HTR-8/SVneo (cell line): ENCODE measurements at places on chromosomes 1 and 21.
A peak's percentile ranks its signal among the peaks of the same experiment; 100 is the strongest.

DNA sequence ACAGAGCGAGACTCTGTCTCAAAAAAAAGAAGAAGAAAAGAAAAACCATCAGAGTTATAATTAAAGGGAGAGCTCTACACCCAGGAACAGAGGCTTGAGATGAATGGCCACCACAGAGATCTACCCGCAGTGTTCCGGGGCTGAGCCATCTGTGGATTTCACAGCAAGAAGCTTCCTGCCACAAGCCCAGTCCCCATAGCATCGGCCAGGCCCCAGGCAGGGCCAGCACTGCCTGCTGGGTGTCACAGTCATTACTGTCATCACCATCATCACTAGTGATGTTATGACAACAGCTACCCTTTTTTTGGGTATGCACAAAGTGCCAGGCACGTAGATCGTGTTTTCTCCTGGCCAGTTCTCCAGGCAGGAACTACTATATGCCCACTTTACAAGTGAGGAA, 111.6 kb upstream of the VAMP3 start:
- no peak for DNase-seq

- no peak for DNase-seq
Measured at GRCh38 chr1:229388897-229389580, 44.9 kb downstream of the ACTA1 start.

GRCh38 chr1:155079487-155080311, 1.1 kb downstream of the EFNA3 start:
- no peak for DNase-seq

GRCh38 chr1:151579436-151580225, 32.2 kb upstream of the SNX27 start:
- no peak for DNase-seq

GRCh38 chr1:233951804-233952203, 47.3 kb downstream of the SLC35F3 start:
- DNase-seq: no peak

- DNase-seq: peak; percentile 44
Measured at GRCh38 chr1:192951691-192952460, 107.3 kb downstream of the UCHL5 start.

GRCh38 chr1:4305526-4306301, 348.7 kb upstream of the AJAP1 start:
- no peak for DNase-seq

DNA sequence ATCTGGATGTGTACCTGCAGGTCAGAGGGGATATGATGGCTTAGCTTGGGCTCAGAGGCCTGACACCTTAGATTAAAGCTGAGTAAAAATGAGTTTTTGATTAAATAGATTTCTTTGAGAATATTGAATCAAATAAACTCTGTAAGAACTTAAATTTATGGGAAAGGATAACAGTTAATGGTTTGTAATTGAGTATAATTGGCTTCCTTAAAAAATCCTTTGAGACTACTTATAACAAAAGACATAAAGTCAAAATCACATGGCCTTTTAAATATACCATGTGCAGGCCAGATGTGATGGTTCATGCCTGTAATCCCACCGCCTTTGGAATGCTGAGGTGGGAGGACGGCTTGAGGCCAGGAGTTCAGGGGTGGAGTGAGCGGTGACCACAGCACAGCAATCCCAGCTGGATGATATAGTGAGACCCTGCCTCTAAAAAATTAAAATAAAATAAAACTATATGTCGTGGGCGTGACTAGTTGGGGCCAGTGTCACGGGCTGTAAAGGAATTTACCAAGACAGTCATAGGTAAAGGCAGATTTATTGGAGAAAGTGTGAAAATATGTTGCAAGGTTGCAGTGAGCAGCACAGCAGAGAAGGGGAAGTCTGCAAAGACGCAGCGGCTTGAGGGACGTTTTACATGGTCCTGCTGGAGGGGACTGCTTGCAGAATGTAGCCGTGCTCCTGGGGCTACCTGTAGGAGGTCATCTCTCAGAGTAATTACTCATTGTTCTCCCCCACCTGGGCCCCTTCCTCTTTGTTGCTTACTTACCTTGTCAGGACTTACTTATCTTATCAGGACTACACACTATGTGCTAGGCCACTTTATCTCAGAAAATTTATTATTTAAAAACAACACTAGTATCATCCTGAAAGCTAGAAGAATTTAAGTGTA, 122.3 kb downstream of the ZMYM4 start:
- no peak for DNase-seq

DNA sequence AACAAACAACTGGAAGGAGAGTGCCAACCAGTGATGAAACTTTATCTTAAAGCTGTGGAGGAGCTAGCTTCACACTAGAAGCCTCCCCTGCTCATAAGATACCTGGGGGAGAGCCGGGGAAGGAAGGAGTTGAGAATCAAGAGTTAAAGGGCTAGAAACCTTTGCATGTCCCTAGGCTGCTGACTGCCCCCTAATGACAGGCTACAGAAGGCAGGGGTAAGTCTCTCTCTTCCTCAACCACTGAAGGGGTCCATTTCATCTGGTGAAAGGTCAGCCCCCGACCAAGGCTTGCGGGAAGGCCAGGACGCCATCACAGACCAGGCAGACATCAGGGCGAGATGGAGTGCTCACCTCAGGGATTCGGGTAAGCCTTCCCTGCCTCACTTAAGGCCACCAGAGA, 65.6 kb upstream of the GRHL3 start:
- DNase-seq: no peak

DNA sequence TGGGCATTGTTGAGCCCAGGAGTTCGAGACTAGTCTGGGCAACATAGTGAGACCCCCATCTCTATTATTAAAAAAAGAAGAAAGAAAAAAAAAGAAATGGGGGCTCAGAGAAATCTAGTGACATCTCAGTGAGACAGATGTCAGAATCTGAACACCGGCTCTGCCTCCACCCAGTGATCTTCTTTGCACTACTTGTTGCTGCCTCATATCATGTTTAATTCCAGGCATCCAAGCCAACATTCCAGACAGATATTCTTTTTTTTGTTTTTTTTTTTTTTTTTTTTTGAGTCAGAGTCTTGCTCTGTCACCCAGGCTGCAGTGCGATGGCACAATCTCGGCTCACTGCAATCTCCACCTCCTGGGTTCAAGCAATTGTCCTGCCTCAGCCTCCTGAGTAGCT, 5.0 kb upstream of the ARL8A start:
- no peak for DNase-seq

GRCh38 chr1:87939444-87939843, 610.8 kb downstream of the LMO4 start:
- no peak for DNase-seq

DNA sequence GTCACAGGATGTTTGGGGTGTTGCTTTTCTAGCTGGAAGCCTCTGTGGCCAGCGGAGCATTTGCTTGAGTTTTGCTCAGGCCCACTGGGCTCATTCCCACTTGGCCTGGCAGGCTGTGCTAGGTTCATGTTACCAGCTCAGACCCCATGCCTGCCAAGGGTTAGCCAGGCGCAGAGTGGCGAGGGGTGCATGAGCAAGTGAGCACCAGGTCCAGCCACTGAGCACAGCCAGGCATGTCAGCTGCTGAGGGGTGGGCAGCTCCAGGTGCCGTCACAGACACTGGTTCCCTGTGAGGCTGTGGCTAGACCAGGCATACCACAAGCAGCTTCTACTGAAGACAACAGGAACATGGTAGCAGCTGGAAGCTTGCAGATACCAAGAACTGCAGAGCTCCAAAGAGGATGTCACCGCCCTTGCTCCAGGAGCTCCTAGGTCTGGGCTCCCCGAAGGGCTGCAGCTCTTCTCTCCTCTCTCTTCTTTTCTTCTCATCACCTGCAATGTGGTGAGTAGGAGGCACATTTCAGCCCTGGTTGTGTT, 52.0 kb upstream of the CYYR1 start:
- DNase-seq: no peak

DNA sequence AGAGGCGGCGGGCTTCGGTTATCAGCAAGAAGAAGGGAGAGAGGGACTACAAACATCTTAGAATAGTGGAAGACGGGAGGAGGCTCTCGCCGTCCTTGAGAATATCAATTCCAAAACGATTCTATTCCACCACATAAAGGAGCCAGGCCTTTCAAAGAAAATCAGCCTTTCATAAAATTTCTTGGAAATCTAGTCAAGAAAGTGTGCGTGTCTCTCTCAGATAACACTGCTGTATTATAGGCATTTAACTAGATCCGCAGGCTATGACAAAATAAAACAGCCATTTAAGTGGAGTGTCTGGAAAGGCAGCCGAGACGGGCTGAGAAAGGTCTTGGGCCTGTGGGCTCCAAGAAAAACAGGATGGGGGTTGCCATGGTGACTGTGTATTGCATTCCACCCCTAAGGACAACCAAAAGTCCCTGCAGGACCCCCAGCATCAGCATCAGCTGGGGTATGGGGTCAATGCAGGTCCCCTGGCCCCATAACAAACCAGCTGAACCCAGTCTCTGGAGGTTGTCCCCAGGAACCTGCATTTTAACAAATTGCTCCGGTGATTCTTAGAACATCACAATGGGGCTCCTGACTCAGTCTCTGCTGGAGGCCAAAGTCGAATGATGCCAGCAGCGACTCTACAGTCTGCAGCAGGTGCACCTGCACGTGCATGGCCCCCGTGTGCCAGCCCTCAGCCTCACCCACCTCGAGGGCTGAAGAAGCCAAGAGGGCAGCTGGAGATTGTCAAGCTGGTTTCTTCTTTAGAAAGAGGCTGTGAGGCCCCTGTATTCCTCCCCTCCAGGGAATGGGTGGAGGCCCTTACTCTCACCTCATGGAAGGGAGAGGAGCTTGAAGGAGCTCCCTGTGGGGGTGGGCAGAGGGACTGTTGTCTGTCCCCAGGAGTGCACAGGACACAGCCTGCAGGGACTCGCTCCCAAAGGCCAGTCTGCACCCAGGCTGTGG, 287.4 kb downstream of the NPHP4 start:
- no peak for DNase-seq

- DNase-seq: no peak
Measured at GRCh38 chr1:210053126-210053525, 115.1 kb downstream of the SYT14 start.

GRCh38 chr1:23701996-23702395, 10.4 kb downstream of the RPL11 start:
- DNase-seq: no peak

DNA sequence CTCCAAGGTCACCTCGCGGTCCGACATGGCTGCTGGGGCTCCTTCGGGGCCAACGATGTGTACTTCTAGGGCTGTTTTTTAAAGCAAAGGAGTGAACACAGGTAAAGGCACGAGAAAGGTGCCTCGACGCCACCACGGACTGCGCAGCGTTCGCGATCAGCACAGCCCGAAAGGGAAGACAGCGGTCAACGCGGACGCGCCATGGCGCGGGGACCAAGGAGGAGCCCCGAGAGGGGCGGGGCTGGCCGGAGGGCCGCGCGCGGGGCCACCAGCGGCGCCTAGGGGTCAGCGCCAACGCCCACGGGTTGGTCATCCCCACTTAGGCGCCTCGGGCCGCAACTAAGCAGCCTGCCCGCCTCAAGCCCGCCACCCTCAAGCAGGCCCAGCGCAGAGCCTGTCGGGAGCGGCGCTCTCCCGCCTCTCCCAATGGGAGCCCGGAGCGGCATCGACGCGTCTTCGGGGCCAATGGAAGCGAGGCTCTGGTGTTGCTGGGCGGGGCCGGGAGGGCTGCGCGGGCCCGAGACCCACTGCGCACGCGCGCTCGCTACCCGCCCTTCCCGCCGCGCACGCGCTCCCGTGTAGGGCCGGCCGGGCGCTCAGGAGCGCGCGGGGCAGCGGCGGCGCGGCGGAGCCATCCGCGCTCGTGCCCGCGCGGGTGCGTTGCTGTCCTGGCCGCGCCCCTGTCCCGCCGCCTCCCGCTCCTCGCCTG, at the start of gene DIP2A:
Gene DIP2A (plus strand): TSS at position 577 of the 709 bp plus-strand sequence. CDS start 241 bp downstream, outside the sequence.
- peak; percentile 99 for DNase-seq

- DNase-seq: no peak
Measured at GRCh38 chr1:29631361-29631760, 395.0 kb downstream of the PTPRU start.

- DNase-seq: no peak
Measured at GRCh38 chr1:219621047-219621786, 8.3 kb upstream of the ZC3H11B start.

DNA sequence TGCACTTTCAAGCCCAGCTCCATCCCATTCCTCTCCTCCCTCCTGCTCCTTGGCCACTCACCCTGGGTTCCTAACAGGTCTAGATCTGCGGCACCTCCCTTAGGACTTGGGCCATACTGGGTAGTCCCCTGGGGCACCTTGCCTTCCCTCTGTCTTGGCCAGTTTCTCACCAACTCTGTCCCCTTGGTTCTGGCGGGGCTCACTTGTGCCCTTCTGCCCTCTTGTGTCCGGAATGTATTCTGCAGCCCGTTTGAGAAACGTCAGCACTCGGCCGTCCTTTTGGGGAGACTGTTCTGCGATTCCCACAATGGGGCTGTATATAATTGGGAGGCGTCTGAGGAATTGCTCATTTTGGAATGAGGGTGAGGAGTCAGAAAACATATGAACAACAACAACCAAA, 162.4 kb downstream of the ZSCAN20 start:
- peak; percentile 33 for DNase-seq

DNA sequence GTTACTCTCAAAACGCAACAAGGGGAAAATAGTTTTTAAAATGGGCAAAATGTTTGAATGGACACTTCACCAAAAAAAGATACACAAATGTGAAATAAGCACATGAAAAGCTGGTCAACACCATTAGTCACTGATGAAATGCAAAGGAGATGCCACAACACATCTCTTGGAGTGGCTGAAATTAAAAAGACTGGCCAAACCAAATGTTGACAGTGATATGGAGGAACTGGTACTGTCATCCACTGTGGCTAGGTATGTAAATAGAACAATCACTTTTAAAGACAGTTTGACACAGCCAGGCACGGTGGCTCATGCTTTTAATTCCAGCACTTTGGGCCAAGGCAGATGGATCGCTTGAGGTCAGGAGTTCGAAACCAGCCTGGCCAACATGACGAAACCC, 91.1 kb downstream of the POFUT2 start:
- no peak for DNase-seq

- DNase-seq: no peak
Measured at GRCh38 chr1:91200675-91201074, 178.8 kb upstream of the ZNF644 start.

DNA sequence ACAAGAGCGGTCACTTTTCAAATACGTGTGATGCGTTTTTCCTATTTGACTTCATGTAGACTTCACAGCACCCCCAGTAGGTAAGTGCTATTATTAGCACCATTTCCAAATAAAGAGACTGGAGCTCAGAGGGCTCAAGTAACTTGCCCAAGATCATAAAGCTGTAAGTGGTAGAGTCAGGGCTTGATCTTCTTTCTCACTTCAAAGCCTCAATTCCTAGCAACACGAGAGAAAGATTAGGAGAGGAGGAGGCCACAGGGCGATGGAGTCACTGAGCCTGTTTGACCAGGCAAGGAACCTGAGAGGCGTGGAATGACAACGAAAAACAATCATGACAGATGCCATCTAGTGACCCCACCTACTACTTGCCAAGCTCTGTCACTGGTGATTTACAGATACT, 181.0 kb downstream of the FOXD2 start:
- no peak for DNase-seq

GRCh38 chr21:25895565-25896205, 160.9 kb downstream of the GABPA start:
- DNase-seq: peak; percentile 21

- DNase-seq: no peak
Measured at GRCh38 chr1:38228718-38229117, 182.1 kb upstream of the POU3F1 start.

DNA sequence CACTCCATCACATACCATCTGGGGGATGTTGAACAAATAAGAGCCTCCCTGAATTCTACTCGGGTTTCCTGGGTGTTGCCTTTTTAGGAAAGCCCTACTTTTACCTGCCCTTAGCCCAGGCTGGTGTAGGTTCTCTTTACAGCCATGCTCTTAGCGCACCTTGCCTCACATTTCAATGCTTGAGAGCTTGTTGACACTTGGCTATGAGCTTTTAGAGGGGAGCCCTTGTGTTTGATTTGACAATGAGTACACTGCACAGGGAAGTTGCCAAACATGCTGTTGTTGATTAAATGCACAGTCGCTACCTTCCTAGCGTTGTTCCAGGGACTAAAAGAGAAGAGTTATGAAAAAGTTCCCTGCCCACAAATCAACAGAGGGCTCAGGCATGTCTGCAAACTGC, 103.8 kb downstream of the TRABD2B start:
- no peak for DNase-seq
